ENCODE measurements at places on chromosomes 2 and 18.

DNA sequence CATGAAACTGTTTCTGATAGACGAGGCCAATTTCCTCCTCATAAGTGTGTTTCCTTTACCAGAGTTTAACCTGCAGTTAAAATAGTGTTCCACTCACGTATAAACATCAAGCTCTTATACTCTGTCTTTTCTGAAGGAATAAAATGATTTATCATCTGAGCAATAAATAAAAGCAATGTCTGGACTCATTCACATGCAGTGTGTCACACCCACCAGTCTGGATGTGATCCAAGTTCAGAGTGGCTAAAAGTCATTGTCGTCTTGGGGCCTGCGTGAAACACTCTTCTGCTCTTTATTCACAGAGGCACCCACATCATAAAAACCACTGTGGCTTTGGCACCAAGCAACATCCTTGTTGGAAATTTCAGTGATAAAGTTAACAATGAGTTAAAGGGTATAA is 19.5 kb upstream of the SLC9A4 start:
- DNase-seq: no peak

GRCh38 chr2:10449838-10450691 is 1.9 kb upstream of the ODC1 start:
- DNase-seq: no peak

DNA sequence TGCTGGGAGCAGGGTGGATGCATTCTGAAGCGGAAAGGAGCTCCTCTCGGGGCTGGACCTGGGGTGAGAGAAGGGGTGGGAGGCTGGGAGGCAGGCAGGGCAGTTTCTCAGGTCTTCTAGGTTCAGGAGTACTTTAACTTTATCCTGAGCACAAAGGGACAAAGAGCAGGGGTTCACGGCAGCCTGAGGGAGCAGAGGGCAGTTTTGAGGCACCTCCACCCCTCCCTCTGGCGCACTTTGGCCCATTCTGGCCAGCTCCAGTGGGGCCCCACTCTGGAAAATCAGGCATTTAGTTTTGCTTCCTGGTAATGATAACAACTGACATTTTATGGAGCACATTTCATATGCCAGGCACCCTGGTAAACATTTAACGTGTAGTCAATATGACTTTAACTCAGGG is 14.3 kb downstream of the B3GNT7 start:
- DNase-seq: no peak

DNA sequence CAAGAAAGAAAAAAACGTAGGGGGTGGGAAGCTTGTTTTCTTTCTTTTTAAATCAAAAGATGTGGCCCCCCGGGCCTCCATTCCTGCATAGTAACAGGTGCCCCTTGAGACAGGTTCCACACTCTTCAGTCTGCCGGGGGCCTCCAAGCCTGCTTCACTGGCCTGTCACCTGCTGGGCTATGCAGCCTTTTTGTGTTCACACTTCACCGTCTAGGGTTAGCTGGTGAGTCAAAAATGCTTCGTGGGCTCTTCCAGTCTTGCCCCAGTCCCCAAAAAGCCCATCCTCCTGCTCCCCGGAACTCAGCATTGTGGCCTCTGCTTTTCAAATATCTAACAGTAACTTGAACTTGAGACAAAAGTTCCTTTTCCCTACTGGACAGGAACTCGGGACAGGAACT is 67.9 kb downstream of the POLR1A start:
- DNase-seq: no peak

DNA sequence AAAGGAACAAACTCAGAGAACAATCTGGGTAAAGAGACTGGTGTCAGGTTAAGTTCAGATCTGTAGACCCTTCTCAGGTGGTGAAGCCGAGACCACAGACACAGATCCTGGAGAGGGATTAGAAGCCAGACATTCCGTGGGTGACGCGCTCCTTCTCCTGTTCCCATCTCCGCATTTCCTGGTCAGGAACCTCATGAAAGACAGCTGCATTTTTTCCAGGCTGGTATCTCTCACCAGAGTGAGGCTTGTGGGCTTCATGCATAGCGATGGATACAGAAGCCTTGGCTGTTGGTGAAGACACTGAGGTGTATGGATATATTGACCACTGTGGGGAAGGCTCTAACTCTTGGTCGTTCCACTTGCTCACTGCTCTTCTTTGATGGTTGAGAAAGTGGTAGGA is 152.6 kb downstream of the FAM210A start:
- DNase-seq: no peak

- no peak for DNase-seq
These were observed 17.2 kb downstream of the GPC1 start for GRCh38 chr2:240452462-240453256.

- no peak for DNase-seq
These were observed 65.0 kb upstream of the POU3F3 start for GRCh38 chr2:104788742-104789455.

DNA sequence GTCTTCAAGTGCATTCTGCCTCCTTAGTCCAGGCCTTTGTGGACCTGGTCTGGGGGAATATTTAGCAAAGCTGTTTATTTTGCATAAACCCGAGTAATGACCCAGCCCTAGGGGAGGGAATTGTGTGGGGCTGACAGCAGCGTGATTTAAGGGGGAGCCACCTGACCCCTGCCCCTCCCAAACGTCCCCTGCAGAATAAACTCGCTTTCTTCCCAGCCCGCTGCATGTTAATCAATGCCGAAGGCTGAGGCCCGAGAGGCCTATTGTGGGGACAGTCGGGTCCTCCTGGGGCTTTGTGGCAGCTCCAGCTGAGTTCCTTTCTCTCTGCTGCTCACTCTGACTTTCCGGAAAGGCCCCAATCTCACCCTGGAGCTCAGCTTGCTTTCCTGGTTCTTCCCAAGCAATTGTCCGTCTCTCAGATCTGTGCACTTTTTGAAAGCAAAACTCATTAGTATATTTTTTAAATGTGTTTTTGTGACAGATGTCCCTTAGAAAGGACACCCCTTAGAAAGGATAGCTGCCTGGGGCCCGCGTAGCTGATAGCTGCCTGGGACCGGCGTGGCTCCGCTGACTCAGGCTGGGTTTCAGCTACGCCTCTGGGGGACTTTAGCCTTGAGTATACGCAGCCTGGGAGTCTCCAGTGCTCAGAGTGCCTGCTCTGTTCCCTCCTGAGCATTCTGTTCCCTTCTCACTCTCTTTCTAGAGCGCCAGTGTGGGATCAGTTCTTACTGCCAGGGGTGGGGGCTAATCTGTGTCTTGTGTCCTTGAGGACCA is 158.3 kb downstream of the GLI2 start:
- DNase-seq: no peak

DNA sequence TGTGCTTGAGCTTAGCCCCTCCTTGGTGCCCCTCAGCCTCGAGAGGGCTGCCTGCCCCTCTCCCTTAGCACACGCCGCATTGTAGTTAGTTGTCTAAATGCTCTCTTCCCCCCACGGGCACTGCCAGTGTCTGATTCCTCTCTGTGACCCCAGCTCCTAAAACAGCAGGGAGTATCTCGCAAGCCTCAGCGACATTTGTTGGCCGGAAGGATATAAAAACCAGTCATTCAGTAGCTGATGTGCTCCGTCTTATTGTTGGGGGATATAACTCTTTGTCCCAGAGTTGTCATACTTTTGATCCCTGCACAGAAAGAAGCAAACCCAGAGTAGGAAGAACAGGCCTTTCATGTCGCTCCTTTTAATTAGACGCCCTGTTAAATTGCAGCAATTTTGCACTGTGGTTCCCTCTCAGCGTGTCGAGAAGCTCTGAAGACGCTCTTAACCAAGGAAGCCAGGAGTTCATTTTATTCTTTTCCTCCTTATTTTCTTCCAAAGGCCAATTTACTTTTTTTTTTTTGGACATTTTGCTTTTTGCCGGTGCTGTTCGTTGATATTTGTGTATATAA is 201.8 kb downstream of the KLHL29 start:
- DNase-seq: no peak
